Activated CD4-positive, alpha-beta memory T cell treated with anti-CD3 and anti-CD28 coated beads for 36 hours (primary cell): ENCODE measurements at places on chromosomes 12 and 14.

DNA sequence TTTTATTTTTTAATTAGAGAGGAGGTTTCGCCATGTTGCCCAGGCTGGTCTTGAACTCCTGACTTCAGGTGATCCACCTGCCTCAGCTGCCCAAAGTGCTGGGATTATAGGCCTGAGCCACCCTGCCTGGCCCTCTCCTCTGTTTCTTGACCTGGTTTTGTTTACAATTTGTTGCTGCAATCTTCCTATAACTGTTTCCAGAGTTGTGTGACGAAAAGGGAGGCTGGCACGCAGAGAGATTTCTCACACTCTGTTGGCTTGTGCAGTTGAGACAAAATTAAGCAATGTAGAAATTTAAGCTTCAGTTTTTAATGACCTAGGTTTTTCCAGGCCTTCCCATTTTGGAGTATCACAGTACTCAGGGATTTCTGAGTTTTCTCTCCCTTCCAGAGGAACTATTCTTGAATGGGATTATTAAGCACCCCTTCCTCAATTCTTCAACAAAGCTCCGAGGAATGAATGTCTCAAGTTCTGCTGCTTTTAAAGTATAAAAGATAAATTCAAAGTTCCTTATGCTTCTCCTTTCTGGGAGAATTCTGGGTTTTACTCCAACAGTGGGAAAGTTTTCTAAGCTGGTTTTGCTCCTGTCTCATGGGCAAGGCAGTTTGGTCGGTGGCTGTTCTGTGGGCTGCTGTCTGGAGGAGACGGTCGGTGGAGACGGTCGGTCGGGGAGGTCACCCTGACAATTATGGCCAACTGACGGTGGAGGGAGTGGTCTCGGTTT lies 20.4 kb upstream of the FOS start:
- DNase-seq, result no peak

GRCh38 chr12:97127061-97127460 lies 220.0 kb downstream of the NEDD1 start:
- no peak for DNase-seq

DNA sequence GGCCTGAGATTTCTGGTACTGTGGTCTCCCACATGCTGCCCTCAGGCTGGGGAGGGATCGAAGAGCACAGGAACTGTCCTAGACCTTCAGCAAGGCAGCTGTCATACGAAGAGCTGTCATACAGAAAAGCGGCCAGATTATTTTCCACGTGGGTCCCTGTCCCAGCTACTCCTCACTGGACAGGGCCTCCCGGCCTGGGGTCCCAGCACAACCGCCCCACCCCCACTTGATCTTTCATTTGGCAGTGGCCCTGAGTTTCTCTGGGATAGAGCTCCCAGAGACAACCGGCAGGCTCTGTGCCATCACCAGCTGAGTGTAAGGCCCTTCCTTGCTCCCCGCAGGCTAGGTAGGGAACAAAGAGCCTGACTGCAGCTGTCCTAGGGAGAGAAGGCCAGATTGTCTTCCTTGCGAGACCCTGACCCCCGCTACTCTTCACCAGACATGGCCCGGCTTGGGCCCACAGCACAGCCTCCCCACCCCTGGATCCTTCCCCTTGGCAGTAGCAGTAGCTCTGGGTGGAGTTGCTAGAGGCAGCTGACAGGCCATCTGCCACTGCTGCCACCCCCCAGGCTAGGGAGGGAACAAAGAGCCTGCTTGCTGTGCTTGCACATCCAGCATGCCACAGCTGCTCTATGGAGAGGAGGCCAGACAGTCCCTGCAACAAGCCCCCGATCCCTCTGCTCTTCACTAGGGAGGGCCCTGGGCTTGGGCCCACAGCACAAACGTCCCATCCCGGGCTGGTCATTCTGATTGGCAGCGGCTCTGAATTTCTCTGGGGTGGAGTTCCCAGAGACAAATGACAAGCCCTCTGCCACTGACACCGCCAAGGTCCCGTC lies 3.1 kb upstream of the OR4N2 start:
- DNase-seq, result no peak

DNA sequence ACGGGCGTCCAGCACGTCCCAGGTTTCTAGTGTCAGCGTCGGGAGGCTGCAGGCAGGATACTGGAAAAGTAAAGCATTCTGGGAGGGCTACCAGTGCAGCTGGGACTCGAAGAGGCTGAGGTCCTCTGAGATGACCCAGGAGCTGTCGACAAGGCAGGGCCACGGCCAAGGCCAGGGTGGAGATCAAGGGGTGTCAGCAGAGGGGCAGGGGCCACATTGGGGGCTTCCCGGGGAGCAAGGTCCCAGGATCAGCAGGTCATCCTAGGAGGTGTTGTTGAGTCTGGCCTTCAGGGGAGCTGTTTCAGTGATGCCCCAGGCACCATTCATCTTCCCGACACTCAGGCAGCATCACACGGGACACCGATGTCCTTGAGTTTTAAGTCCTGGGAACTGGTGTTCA lies 377.8 kb upstream of the SFSWAP start:
- DNase-seq, result no peak

- DNase-seq, result no peak
These were observed 31.0 kb downstream of the CCDC85C start for GRCh38 chr14:99573000-99573330.

- DNase-seq, result no peak
These were observed 562 bp downstream of the ZFYVE1 start for GRCh38 chr14:73026243-73026844.

- DNase-seq, result no peak
These were observed 168.1 kb upstream of the PARP11 start for GRCh38 chr12:4041187-4041885.

DNA sequence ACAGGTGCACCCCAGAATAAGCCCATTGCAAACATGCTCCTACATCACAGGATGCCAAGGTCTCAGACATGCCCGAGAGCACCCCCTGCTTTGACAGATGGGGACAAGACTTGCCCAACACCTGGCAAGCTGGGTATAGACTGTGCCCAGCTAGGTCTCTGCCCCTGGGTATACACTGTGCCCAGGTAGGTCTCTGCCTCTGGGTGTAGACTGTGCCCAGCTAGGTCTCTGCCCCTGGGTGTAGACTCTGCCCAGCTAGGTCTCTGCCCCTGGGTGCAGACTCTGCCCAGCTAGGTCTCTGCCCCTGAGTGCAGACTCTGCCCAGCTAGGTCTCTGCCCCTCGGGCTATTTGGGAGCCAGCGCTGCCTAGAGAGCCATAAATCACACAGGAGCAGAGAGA lies 85.9 kb downstream of the CCDC88C start:
- no peak for DNase-seq

- DNase-seq, result no peak
These were observed 181.6 kb upstream of the LMNTD1 start for GRCh38 chr12:25734529-25735180.

DNA sequence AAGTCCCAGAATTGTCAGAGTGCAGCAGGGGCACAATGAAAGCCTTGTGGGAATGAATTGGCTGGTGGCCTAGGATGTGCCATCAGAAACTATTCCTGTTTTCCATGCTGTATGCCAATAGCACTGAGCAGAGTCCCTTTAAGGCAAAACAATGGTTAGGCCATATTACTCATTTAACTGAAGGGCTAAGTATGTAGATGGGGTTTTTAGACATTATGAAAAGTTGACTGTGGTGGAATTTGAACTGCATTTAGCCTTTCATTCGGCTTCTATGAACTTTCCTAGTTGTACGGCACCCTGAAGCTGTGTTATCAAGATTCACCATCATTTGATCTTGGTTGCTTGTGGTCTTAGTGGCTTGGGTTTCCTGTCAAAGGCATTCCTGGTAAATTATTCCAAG lies 24.8 kb downstream of the IL26 start:
- DNase-seq, result no peak

- DNase-seq, result no peak
These were observed 132.2 kb upstream of the TMTC2 start for GRCh38 chr12:82554529-82554928.

DNA sequence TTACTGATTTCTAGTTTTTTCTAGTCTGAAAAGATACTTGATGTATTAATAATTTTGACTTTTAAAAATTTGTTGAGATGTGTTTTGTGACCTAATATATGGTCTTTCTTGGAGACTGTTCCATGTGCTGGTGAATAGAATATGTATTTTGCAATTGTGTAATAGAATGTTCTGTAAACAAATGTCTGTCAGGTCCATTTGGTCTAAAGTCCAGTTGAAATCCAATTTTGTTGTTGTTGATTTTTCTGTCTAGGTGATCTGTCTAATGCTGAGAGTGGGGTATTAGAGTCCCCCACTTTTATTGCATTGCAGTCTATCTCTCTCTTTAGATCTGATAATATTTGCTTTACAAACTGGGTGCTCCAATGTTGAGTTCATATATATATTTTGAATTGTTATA lies 175.8 kb downstream of the RPAP3 start:
- no peak for DNase-seq

- DNase-seq, result peak; percentile 95
These were observed 19.4 kb downstream of the ABCB9 start for GRCh38 chr12:122946690-122947341.

- peak; percentile 74 for DNase-seq
These were observed 29.1 kb upstream of the LRTM2 start for GRCh38 chr12:1791104-1791841.

GRCh38 chr14:79325071-79325470 lies 886.2 kb downstream of the DIO2 start:
- no peak for DNase-seq

DNA sequence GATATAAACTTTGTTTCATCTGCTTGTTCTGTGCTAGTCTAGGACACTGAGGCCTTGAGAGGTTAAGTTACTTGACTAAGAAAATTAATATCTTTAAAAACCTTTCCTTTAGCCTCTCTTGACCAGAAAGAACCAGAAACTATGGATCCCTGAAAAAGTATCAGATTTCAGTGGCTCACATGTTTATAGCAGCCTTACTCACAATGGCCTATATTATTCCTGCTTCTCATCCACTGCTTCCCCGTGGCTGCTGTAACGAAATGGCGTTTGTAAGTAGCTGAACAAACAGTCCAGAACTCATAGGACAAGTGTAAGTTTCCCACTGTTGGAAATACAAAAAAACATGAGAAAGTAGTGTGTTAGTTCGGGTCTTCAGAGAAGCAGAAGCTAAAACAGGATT lies 3.2 kb upstream of the PYGL start:
- no peak for DNase-seq

GRCh38 chr12:126932156-126932555 lies 1334.8 kb upstream of the TMEM132C start:
- DNase-seq, result no peak
